ENCODE measurements at places on chromosomes 6 and 20. TPM values are rescaled to one million over a fixed set of nuclear protein-coding genes. Genes with fewer than 3 reads are reported as not detected.

KHDC1L gene
- total RNA-seq: not detected

SLC24A3 gene
- 5.1 TPM for total RNA-seq

TTPAL gene
- 27.7 TPM for total RNA-seq

- peaks cover 12% of the 10 kb centered on the region for H3K4me1 ChIP-seq
- no peaks in the 10 kb centered on the region for H3K27me3 ChIP-seq
- H3K36me3 ChIP-seq: no peaks in the 10 kb centered on the region
- H3K4me3 ChIP-seq: no peak overlapping the region
Observed at GRCh38 chr6:159197251-159197650, 28.1 kb downstream of the FNDC1 start.

GRCh38 chr6:152356662-152357061 lies 280.5 kb downstream of the SYNE1 start:
- H3K27ac ChIP-seq: no peak overlapping the region
- H3K27me3 ChIP-seq: no peaks in the 10 kb centered on the region
- H3K36me3 ChIP-seq: peaks cover 83% of the 10 kb centered on the region
- no peaks in the 10 kb centered on the region for H3K4me1 ChIP-seq
- DNase-seq: no peak

DNA sequence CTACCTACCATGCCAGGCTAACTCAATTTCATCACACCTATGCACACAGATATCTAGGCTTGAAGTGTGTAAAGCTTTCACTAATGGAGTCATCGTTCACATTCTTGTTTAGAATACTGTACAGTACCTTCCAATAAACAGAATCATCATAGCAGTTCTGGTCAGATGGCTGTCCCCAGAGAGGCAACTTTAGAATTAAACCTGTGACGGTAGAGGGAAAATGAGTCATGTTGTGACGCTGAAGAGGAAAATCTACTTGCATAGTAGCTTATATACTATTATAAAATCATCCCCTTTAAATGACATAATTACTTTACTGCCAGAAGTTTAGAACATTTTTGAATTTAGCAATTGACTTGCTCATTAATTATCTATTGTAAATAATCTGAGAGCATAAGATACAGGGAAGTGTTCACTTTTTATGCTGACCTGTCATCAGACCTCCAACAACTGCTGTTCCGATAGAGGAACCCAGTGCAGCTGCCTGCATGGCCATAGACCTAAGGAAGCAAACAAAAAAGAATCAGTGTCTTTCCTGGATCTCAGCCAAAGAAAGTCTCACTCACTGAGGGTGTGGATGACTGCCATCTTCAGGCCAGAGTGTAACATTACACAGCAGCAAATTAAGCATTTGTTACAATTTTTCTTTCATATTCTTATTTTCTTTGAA lies 29.8 kb downstream of the RHAG start:
- H3K27ac ChIP-seq: no peak overlapping the region
- DNase-seq: peak; percentile 6
- H3K27me3 ChIP-seq: no peaks in the 10 kb centered on the region
- H3K4me1 ChIP-seq: no peaks in the 10 kb centered on the region
- no peaks in the 10 kb centered on the region for H3K36me3 ChIP-seq
- H3K4me3 ChIP-seq: no peak overlapping the region

DNA sequence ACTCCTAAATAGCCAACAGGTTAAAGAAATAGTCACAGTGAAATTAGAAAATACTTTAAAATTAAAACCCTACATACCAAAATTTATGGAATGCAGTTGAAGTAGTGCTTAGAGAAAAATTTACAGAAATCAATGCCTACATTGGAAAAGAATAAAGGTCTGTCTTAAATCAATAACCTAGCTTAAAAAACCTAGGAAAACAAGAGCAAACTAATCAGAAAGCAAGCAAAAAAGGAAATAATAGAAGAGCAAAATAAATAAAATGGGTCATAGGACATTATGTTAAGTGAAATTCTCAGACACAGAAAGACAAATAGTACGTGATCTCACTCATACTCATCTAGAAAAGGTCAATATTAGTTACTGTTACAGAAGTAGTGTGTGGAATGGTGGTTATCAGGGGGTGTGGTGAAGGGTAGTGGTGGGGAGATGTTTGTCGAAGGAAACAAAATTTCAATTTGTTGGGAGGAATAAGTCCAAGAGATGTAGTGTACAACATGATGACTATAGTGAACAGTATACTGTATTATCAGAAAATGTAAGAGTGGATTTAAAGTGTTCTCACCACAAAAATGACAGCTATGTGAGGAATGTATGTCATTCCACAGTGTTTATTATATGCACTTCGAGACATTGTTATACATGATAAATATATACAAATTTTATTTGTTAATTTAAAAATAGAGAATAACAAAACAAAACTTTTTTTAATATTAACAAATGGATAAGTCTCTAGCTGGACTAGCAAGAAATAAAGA lies 423.6 kb downstream of the CDH26 start:
- H3K27me3 ChIP-seq: no peaks in the 10 kb centered on the region
- no peak overlapping the region for H3K27ac ChIP-seq
- no peaks in the 10 kb centered on the region for H3K4me1 ChIP-seq
- H3K4me3 ChIP-seq: no peak overlapping the region
- no peak for DNase-seq

DNA sequence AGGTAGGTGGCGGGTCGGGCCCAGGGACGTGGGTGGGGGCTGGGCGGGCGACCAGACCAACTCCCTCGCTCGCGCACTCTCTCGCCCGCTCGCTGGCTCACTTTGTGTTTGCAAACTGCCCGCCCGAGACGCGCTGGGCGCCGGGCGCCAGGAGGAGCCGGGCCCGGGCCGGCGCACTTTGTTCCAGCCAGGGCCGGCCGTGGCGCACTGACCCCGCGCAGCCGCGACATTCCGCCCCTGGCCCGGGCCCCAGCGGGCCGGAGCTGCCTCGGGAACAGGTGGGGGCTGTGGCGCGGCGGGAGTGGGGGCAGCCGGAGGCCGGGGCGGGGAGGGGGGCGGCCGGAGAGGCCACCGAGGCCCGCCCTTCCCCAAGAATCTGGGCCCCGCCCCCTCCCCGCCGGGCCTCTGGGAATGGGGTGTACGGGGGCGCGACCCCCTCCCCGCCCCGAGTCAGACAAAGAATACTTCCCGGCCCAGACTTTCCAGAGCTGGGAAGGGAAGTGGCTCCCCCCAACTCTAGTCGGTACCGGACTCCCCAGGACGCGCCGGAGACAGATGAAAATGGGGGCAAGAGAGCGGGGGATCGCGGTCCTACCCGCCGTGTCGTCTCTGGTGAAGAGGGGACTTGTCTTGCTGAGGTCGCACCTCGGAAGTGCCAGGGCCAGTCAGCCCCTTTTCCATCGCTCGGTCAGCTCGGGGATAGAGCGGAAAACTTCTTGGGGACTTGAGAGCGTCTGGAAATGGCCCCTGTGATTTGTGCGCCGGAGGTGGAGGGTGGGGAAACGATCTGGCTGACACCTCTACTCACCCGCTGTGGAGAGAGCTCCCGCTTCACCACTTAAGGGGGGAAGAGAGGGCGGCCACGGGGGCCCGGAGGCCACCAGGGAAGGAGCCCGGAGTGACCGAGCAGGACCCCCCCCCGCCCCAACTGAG lies 951 bp downstream of the FOXP4 start:
- DNase-seq: peak; percentile 61
- H3K27ac ChIP-seq: peak overlapping the region; percentile 48
- no peaks in the 10 kb centered on the region for H3K36me3 ChIP-seq
- H3K27me3 ChIP-seq: no peaks in the 10 kb centered on the region

- no peak overlapping the region for H3K4me3 ChIP-seq
- no peaks in the 10 kb centered on the region for H3K4me1 ChIP-seq
- DNase-seq: no peak
- no peaks in the 10 kb centered on the region for H3K27me3 ChIP-seq
- no peak overlapping the region for H3K27ac ChIP-seq
Observed at GRCh38 chr20:52313341-52313963, 121.9 kb upstream of the ZFP64 start.
